Ovary (tissue), 10 donors: ENCODE measurements at places on chromosomes 11 and 22. TPM values are rescaled to one million over a fixed set of nuclear protein-coding genes. Genes with fewer than 3 reads are reported as not detected.

The MS4A6E gene
- not detected for polyA plus RNA-seq

The OR2D2 gene
- not detected for polyA plus RNA-seq

The OR52I2 gene
- polyA plus RNA-seq: not detected

The TYR gene
- not detected for polyA plus RNA-seq

The CD3G gene
- 0.17 TPM for polyA plus RNA-seq

The DCPS gene
- polyA plus RNA-seq: 12.4 TPM

The ALX4 gene
- 0.01 TPM for polyA plus RNA-seq

The CCDC117 gene
- 34.2 TPM for polyA plus RNA-seq

The CYB5R3 gene
- polyA plus RNA-seq: 231 TPM

The MYOD1 gene
- not detected for polyA plus RNA-seq

The MAPK8IP2 gene
- polyA plus RNA-seq: 1.1 TPM

GRCh38 chr22:20624161-20624616 is 116.8 kb downstream of the MED15 start:
- no peak overlapping the region for H3K4me3 ChIP-seq
- peaks cover 1% of the 10 kb centered on the region for H3K4me1 ChIP-seq
- H3K27ac ChIP-seq: no peak overlapping the region
- H3K27me3 ChIP-seq: no peaks in the 10 kb centered on the region

DNA sequence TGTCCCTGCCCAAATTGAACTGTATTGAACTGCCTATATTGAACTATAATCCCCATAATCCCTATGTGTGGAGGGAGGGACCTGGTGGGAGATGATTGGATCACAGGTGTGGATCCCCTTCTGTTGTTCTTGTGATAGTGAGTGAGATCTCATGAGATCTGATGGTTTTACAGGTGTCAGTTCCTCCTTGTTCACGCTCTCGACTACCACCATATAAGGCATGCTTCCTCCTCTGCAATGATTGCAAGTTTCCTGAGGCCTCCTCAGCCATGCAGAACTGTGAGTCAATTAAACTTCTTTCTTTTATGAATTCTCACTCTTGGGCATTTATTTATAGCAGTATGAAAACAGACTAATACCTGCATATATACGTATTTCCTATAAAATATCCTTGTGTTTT is 206.5 kb upstream of the PDGFD start:
- no peak overlapping the region for H3K27ac ChIP-seq
- no peak overlapping the region for H3K4me3 ChIP-seq
- H3K4me1 ChIP-seq: no peaks in the 10 kb centered on the region
- no peaks in the 10 kb centered on the region for H3K27me3 ChIP-seq

- DNase-seq: no peak
- H3K4me3 ChIP-seq: no peak overlapping the region
- no peaks in the 10 kb centered on the region for H3K36me3 ChIP-seq
- no peak overlapping the region for H3K27ac ChIP-seq
Observed at GRCh38 chr11:60937144-60937527, 12.9 kb downstream of the TMEM132A start.

DNA sequence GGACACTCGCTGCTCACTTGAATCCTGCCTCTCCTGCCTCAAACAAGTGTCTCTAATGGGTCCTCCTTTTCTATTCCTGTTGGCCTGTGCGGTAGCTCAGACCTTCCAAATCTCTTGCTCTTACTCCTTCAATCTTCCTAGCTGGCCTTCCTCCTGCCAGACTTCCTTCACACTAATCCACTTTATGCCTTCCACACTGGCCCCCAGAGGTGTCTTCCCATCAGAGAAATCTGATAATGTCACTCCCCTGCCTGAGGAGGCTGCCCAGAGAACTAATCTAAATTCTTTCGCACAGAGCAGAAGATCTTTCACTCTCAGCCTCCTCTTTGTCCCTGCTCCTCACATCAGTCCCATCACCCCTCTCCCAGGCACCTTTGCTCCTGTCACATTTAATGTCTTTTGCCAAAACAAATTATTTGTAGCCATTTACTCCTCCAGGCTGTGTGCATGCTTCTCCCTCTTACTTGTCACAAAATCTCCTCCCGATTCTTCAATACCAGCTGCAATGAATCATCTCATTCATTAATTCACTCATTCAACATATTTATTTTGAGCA is 175.7 kb downstream of the MAML2 start:
- no peaks in the 10 kb centered on the region for H3K27me3 ChIP-seq
- H3K27ac ChIP-seq: no peak overlapping the region
- no peaks in the 10 kb centered on the region for H3K36me3 ChIP-seq
- peaks cover 10% of the 10 kb centered on the region for H3K4me1 ChIP-seq
- H3K4me3 ChIP-seq: no peak overlapping the region

DNA sequence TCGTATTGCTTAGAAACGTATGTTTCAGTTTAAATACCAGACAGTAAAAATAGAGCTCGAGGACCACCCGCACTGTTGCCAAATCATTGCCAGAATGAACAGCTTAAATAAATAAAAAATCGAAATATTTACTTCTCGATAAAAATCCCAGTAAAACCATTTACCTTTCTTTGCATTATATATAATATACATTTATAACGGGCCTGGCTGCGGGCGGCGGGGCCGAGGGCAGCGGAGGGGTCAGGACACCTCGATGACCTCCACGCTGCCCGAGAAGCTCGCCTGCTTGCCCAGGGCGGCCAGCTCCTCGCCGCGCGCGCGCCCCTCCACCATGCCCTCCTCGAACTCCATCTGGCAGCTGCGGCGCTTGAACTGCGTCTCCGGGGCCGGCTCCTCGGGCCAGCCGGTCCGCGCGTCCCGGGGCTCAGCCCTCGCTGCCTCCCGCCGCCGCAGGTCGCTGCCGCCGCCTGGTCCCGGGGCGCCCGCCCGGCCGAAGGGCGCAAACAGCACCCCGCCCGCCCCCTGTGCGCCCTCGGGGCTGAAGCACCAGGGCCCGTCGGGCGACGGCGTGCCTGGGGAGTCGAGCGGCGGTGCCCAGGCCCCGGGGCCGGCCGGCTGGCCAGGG is 15.7 kb downstream of the DUSP8 start:
- no peak overlapping the region for H3K27ac ChIP-seq
- H3K4me3 ChIP-seq: no peak overlapping the region
- peaks cover 6% of the 10 kb centered on the region for H3K4me1 ChIP-seq

- H3K4me3 ChIP-seq: no peak overlapping the region
- no peaks in the 10 kb centered on the region for H3K4me1 ChIP-seq
- H3K36me3 ChIP-seq: no peaks in the 10 kb centered on the region
Observed at GRCh38 chr22:20158391-20159036, 7.7 kb upstream of the CCDC188 start.

- no peak for DNase-seq
- H3K4me3 ChIP-seq: no peak overlapping the region
- no peak overlapping the region for H3K27ac ChIP-seq
- H3K36me3 ChIP-seq: no peaks in the 10 kb centered on the region
- H3K27me3 ChIP-seq: no peaks in the 10 kb centered on the region
Observed at GRCh38 chr11:66800720-66801428, 42.4 kb upstream of the RCE1 start.

DNA sequence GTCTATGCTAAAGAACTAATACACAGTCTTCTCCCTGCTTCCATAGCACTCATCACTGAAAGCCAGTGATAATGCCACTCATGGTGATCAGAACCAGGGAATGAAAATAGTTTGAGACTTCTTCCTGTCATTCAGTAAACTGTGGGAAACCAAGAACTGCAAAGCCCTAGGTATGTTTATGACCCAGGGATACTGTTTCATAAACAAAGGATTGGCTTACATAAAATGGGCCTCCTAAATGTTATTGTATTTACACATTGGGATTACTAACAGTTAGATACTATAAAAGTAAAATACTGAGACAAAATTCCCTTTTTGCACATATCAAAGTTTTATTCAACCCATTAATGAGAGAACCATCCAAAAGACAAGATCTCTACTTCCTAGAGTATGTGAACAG is 21.3 kb upstream of the CWF19L2 start:
- H3K4me1 ChIP-seq: no peaks in the 10 kb centered on the region
- no peaks in the 10 kb centered on the region for H3K36me3 ChIP-seq
- DNase-seq: no peak
- H3K27ac ChIP-seq: no peak overlapping the region
- no peaks in the 10 kb centered on the region for H3K27me3 ChIP-seq

GRCh38 chr11:396948-397548 is 3.0 kb downstream of the PKP3 start:
- no peak overlapping the region for H3K27ac ChIP-seq
- peak; percentile 79 for DNase-seq
- H3K27me3 ChIP-seq: no peaks in the 10 kb centered on the region
- no peaks in the 10 kb centered on the region for H3K4me1 ChIP-seq

DNA sequence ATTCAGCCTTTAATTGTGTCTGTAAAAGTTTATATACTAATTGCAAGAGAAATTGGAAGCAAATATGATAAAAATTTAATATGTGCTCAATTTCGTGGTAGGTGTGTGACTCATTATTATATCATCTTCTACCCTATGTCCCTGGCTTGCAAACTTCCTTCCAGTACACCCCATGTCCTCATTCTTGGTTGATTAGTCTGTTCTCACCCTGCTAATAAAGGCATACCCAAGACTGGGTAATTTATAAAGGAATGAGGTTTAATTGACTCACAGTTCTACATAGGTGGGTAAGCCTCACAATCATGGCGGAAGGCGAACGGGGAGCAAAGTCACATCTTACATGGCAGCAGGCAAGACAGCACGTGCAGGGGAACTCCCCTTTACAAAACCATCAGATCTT is 11.9 kb downstream of the MRGPRX3 start:
- H3K27me3 ChIP-seq: no peaks in the 10 kb centered on the region
- no peak overlapping the region for H3K27ac ChIP-seq
- no peak for DNase-seq
- H3K36me3 ChIP-seq: no peaks in the 10 kb centered on the region

DNA sequence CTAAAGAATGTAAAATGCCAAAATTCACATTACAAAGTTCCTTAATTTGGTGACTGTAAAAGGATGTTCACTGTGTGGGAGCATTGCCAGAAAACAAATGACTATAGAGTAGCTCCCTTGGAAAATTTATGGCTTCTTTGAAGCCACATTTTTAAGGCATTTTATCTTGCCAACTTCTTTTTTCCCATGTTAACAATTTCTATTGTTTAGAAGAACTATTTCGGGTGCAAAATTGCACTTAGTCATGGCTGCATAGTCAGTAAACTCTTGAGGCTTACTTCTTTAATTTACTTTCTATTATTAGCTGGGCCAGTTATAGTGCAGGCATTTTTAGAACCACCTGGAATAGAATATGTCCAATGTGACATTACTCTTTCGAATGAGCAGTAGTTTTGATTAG is 515.3 kb downstream of the JRKL start:
- H3K4me1 ChIP-seq: no peaks in the 10 kb centered on the region
- H3K4me3 ChIP-seq: no peak overlapping the region
- no peaks in the 10 kb centered on the region for H3K36me3 ChIP-seq

DNA sequence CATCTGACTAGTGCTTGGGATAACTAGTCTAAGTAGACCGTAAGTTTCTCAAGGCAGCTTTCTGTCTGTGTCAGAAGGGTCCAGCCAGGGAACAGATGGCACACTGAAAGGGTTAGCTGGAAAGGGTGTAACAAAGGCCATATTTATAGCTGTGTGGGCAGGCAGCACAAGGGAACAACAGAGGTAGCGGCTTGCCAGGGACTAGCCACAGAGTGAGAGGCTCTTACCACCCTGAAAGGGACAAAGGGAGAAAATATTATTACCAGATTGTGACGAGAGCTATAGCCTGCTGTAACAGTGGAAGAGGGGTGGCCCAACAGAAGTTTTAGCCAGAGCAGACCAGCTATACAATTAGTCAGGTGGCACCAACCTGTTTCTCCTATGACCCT is 129.4 kb downstream of the CCDC34 start:
- no peaks in the 10 kb centered on the region for H3K36me3 ChIP-seq
- H3K4me3 ChIP-seq: no peak overlapping the region
- H3K4me1 ChIP-seq: no peaks in the 10 kb centered on the region
- no peak for DNase-seq
- H3K27ac ChIP-seq: no peak overlapping the region

GRCh38 chr11:393219-394033 is 583 bp upstream of the PKP3 start:
- no peak overlapping the region for H3K4me3 ChIP-seq
- no peaks in the 10 kb centered on the region for H3K4me1 ChIP-seq
- H3K27ac ChIP-seq: no peak overlapping the region
- no peaks in the 10 kb centered on the region for H3K27me3 ChIP-seq
- DNase-seq: no peak

- no peak overlapping the region for H3K27ac ChIP-seq
- peaks cover 1% of the 10 kb centered on the region for H3K4me1 ChIP-seq
- H3K36me3 ChIP-seq: no peaks in the 10 kb centered on the region
- no peaks in the 10 kb centered on the region for H3K27me3 ChIP-seq
- no peak overlapping the region for H3K4me3 ChIP-seq
- no peak for DNase-seq
Observed at GRCh38 chr22:42116848-42117424, 13.7 kb downstream of the CYP2D6 start.

- no peak overlapping the region for H3K27ac ChIP-seq
- H3K27me3 ChIP-seq: no peaks in the 10 kb centered on the region
- H3K4me1 ChIP-seq: no peaks in the 10 kb centered on the region
- H3K36me3 ChIP-seq: no peaks in the 10 kb centered on the region
- no peak for DNase-seq
Observed at GRCh38 chr22:32744176-32744959, 57.1 kb upstream of the TIMP3 start.

GRCh38 chr11:61917334-61918109 is at the start of gene RAB3IL1:
Gene RAB3IL1 (minus strand): TSS chr11:61917566. CDS start chr11:61917367, 199 bp downstream.
- peak within 1 kb of the TSS; percentile 62 for H3K4me3 ChIP-seq
- H3K4me1 ChIP-seq: peaks cover 20% of the 10 kb centered on the region
